ENCODE measurements at places on chromosomes 6 and 20.

GRCh38 chr6:14707276-14707675 is 538.6 kb upstream of the JARID2 start:
- DNase-seq = no peak

- no peak for DNase-seq
Observed at GRCh38 chr6:167356874-167357273, 32.0 kb downstream of the TTLL2 start.

DNA sequence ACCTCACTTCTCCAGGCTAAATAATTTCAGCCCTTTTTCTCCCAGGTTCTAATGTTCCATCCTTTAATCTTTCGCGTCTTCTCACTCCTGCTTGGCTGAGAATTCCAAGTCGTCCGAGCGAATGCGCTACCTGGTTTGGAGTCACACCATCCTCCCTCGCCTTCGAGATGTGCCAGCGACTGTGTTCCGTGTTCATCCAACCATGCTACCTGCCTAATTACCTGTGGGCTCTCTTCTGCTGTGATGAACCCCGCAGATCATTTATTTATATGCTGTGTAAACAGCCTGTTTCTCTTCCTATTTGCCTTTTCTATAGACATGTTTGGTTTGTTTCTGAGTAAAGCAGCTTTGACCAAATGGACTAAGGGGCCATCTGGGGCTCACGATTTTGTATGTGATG is 83.5 kb upstream of the TMEM181 start:
- DNase-seq = no peak

DNA sequence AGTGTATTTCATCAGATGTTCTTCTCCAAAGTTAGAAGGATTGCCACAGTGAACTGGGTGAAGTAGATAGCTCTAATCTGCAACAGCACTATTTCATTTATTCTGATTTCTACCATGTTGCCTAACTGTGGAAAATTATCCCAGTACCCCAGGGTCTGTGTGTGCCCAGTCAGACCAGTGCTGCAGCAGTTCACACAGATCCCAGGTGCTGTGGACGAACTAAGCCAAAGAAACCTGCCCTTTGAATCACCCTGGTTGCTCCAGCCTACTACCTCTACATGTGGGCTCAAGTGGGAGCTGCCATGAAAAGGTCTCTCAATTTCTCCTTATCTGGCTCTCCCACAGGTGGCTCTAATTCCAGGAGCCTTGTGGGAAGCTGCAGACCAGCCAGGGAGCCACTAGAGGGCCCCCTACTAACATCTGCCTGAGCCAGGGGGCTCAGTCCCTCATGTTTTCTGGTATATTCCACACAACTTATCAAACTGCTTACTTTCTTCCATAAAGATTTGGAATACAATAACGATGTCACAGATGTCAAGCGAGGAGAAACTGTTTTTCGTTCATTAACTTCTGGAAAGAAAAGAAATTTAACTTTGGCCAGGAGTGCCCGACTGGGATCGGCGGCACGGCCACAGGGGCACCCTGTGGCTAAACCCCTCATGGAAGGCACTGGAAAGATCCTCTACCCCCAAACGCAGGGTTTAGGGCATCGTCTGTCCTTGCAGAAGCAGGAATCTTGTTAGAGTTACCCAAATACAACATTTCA is 31.6 kb upstream of the LY86 start:
- DNase-seq = no peak

GRCh38 chr6:158048589-158048988 is 66.9 kb downstream of the SYNJ2 start:
- DNase-seq = no peak

DNA sequence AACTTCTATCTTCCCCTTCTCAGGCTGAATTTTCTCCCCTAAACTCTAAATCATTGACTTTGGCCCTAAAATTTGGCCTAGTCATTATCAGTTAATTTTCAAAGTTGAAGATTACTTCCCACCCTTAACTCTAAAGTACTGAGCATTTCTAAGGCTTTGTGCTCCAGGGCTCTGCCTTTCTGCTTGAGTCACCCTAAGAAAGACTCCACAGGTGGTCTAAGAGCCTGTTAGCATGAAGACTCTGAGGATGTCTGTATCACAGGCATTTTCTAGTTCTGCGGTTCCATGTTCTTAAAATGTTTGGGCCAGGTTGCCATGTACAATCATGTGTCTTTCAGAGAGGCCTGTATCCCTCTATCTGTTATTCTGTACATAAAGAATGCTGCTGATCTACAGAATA is 808.1 kb upstream of the MANEA start:
- DNase-seq = no peak

DNA sequence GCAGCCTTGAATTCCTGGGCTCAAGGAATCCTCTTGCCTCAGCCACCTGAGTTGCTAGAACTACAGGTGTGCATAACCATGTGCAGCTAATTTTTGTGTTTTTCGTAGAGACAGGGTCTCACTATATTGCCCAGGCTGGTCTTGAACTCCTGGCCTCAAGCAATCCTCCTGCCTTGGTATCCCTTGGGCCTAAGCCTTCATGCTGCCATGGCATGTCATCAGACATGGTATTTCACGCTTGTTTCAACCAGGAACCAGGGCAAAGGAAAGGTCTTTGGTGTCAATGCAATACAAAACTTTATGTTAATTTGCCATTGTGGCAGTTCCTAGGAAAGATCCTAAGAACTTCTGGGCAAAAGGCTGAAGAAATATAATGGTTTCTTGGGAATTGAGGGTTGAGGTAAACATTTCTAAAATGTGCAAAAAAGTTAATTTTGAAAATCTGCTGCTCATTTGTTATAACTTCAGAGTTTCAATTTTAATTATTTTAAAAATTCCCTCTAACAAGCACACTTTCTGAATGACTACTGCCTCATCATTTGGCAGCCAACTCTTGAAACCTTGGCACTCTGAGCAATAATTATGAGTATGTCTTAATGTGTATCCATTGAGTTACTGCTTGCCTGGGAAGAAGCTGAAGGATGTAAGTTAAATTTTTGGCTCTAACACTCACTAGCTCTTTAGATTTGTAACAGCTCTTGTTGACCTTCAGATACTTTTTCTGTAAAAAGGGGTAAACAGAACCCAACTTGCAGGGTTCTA is 154.1 kb downstream of the GJA10 start:
- DNase-seq = no peak

DNA sequence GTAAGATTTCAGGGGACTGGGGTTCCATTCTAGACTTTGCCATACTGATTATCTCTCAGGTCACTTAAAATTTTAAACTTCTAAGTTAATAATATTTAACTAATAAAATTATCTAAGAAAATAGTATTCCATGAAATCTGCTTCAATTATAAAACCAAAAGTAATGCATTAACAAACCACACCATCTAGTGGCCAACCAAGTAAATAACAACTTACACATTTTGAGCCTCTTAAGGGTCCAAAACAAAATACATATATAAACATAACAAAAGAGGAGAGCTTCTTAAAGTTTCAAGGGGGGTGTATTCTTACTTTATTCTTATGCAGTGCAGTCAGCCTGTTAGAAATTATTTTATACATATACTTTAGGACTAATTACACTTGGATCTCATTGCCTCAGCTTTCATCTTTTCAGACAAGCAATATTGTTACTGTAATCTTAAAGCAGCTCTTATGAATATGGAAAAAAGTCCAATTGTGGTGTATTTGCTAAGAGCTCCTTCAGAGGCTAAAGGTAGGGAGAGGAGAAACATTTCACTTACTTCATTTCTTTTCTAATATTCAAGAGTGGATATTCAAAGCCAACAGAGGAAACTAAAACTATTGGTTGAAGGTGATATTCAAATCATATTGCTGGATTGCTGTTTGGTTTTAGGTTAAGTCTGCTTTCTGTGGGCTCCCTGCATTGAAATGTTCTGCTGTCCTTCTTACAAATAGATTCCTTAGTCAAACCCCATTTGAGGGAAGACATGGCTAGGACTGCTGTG is 199.7 kb upstream of the SIM1 start:
- DNase-seq = no peak

DNA sequence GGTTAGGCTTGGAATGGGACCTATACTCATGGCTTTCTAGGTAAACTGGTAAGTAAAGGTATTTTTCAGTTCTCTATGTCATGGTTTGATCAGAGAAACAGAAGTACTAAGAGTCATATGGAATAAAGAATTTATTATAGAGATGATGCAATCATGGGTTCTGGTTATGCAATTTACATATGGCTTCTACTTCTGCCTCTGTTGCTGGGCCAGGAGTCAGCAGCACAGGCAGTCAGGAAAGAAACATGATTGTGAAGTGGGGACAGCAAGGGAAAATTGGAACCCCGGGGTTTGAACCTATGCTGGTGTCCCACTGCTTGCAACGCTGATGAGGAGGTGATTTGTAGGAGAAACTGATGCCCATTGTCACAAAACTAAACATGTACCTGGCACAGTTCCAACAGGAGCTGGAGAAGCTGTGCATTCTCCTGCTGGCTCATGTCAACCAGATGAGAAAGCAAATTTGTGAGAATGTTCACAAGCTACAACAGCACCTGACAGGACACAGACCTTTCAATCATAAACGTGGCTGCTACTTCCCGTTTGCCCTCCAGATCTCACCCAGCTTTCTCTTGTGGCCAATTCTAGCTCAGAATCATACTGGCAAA is 887.1 kb downstream of the TFAP2A start:
- DNase-seq = no peak

DNA sequence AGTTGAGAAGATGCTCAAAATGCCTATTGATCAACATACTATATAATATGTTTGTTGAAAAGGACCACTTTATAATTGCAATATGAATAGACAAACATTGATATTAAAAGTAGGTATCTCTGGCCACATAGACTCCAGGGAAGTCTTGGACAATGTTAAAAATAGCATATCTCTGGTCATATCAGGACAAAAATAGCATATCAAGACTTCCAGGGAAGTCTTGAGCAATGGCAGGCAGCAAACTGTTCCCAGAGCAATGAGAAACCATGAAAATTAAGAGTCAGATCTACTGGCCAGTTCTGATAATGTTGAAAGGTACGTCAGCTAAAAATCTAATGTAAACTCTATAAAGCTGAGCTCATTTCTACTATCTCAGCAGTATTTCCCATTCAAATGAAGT is 1130.3 kb upstream of the CITED2 start:
- DNase-seq = no peak

DNA sequence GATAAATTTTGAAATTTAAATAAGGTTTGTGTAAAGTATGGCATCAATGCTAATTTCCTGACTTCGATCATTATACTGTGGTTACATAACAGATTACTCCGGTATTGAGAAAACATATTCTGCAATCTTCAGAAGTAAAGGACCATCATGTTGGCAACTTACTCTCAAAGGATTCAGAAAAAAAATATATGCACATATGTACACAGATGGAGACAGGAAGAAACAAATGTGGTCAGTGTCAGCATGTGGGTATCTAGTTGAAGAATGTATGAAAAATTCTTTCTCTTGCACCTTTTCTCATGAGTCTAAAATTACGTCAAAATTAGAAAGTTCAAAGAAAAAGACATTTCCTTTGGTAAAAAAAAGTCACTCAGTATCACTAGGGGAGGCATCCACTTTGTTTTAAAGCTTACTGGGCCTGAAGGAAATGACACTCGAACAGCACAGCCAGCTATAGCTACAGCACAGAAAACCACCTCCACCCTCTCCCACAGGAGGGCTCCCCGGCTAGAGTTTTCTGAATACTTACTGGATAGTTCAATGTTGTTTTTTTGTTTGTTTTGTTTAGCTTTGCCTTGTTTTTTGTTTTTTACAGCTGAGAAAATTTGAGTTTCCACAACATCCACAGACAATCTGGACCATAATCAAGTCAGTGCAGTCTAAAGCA is 317.2 kb upstream of the AGPAT4 start:
- no peak for DNase-seq

DNA sequence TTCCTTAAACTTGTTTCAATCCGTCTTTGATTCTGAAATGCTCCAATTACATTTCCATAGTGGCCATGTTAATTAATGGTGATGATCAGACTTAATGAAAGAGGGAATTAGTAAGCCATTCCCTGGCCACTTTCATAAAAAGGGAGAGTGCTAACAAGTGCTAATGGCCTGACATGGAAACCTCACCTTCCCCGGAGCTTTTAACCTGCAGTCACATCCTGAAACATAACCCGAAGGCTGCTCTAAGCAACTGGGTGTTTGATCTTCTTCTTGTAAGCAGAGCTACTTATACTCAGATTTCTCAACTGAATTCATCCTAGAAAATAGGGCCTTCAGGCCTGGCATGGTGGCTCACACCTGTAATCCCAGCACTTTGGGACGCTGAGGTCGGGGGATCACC is 67.1 kb upstream of the ZMYND8 start:
- no peak for DNase-seq

DNA sequence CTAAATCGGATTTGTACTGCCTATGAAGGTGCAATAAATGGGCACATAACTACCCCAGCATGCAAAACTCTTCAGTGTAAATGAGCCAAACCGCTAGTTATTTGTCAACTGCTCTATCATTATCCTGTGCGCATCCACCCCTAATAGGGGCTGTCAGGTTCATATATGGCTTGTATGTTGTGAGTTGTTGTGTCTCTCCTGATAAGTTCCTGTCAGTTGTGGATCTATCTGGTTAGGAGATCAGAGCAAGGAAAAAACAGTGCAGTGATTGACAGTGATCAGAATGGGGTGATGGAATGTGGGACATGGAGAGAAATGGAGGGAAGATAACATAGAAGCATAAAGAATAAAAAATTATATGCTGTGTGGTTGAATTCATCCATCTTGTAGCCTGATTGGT is 686.9 kb upstream of the ID4 start:
- no peak for DNase-seq

DNA sequence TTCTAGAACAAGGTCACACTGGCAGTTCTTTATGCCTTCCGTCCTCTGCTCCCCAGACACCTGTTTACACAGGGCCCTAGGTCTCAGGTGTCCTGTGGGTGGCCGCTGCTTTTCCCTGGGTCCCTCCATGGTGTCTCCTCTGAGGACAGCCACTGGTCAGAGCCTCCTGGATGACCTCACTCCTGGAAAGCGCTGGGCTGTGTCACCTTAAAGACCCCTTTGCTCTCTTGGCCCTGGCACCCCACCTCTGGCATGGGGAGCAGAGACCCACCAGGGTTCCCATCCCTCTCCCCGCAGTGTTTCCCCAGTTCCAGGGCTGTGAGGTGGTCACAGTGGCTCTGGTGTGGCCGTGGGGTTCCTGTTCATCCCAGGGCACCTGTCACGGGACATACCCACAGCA is 33.9 kb downstream of the NTSR1 start:
- DNase-seq = no peak

Data from right cardiac atrium (tissue), 5 donors.